Femur (tissue), 1 donor: ENCODE measurements at places on chromosomes 12 and 14.

DNA sequence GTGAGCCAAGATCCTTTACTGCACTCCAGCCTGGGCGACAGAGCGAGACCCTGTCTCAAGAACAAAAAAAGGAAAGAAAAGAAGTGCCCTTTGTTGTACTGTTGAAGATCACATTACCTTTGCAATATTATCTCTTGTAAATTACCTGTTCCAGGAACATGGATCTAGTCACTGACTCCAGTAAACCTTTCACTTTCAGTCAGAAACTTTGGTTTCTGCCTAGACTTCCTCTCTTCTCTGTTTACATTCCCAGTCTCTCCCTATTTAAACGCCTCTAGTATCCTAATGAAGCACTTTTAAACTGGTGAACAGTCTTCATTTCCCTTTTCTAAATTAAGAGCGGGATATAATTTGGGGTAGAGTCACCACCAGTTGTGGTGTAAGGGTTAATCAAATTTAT, 12.8 kb downstream of the CHPT1 start:
- no peak for DNase-seq

- no peak for DNase-seq
Measured at GRCh38 chr12:94053676-94054075, 94.7 kb upstream of the PLXNC1 start.

- no peak for DNase-seq
Measured at GRCh38 chr12:113333877-113334785, 778 bp downstream of the SLC8B1 start.

- peak; percentile 78 for DNase-seq
Measured at GRCh38 chr12:128994856-128995255, 141.6 kb downstream of the GLT1D1 start.

DNA sequence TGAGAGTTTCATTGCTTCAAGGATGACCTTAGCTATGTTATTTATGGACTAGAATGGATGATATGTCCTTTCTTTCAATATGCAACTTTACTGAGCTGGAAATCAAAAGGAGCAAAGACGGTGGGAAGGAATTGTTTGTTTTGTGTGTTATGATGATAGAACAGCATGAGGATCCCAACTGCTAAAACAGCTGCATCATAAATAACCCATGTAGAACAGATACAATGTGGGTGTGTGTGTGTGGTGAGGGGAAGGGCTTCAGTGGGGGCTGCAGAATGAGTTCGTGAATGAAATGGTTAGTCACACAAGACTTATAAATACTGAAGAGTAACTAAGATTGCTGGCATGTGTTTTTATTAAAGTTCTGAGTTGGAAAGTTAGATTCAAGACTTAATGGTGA, 80.1 kb downstream of the DACT1 start:
- no peak for DNase-seq

DNA sequence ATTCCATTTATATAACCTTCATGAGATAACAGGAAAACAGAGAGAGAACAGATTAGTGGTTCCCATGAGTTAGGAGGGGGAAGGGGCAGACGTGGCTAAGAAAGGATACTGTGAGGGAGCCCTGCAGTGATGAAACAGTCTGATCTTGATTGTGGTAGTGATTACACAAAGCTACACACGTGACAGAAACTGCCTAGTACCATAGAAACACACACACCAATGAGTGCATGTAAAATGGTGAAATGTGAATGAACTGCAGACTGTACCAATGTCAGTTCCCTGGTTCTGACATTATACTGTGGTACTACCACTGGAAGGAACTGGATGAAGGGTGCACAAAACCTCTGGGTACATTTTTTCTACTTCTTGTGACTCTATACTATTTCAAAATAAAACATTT, 36.9 kb downstream of the NRDE2 start:
- no peak for DNase-seq

GRCh38 chr12:13277293-13277692, 80.8 kb downstream of the EMP1 start:
- DNase-seq, result no peak

GRCh38 chr12:6230321-6231110, 30.3 kb downstream of the CD9 start:
- DNase-seq, result peak; percentile 83

DNA sequence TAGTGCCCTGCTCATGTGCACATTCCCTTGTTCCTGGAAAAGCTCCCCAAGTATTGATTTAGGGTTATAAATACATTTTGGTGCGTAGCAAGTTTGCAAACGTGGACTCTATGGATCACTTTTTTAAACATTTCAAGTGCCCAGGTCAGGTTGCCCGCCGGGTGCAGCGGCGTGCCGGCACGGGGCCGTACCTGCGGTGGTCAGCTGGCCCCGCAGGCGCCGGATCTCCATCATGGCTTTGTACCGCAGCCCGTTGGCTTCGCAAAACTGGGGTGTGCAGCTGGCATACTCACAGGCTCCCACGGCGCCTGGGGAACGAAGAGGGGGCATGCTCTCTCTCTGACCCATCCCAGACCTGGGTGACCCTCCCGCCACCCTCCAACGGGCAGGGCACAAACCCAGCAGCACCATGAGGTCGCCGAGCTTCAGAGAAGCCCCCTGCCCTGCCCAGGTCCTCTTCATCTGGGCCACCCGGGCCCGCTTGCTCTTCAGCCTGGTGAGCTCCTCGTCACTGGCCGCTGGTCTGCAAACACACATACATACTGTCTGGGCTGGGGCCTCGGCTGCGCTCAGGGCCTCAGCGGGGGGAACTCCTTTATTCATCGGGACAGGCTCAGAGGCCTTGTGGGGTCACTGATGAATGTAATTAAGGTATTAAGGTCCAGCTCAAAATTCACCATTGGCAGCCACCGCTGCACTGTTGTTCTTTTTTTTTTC, 35.1 kb downstream of the DHX37 start:
- DNase-seq, result no peak

DNA sequence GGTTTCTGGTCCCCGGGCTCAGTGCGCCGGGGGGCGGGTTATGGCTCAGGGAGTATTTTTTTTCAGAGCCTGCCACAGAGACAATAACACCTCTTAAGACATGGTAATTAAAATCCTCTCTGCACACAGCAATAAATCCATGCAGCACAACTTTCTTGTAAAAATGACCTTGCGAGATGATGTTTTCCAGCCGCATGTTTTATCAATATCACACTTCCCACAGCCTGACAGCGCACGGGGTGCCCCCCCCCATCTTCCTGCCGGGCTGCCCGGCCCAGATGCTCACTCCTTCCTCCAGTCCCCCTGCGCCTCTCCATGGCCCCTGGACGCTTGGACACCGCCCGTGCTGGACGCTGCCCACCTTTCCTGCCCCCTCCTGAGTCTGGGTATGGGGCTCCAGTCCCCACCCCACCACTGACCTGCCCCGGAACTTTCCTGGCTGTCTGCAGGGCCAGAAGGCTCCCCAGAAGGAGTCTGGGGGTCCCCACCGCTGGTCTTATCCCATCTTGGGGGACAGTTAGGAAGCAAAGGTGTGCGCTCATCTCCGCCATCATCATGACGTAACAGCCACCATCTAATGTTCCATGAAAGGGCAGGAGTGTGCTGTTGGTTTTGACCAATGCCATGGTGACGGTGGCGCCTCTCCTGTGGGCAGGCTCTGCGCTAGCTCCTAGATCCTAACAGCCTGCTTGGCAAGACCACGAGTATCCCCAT, 182.9 kb downstream of the KIF26A start:
- DNase-seq, result peak; percentile 11

GRCh38 chr12:90940872-90941499, 14.0 kb downstream of the CCER1 start:
- no peak for DNase-seq

DNA sequence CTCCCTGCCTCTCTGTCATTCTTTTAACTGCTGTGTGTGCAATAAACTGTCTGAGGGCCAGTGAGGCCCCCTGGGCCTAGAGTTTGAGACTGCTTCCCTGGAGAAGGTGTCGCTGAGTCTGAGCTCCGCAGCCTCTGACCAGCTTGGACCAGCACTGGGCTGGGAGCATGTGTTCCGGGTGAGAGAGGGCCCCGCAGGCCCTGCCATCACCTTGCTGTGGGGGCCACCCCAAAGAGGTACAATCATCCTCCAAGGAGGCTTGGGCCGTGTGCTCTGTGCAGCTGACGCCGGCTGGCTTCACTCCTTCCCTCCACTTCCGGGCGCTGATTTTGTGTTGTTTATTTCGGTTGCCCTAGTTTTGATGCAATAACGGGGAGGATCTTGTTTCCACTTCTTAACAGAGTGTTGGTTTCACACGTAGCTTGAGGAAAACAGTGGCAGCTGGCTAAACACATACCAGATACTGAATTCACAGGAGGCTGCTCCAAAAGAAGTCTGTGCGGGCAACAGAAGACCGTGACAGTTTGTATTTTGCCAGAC, 121.6 kb downstream of the TMEM132C start:
- DNase-seq, result peak; percentile 57

GRCh38 chr12:69097619-69098368, 141.6 kb upstream of the CPSF6 start:
- DNase-seq, result no peak

DNA sequence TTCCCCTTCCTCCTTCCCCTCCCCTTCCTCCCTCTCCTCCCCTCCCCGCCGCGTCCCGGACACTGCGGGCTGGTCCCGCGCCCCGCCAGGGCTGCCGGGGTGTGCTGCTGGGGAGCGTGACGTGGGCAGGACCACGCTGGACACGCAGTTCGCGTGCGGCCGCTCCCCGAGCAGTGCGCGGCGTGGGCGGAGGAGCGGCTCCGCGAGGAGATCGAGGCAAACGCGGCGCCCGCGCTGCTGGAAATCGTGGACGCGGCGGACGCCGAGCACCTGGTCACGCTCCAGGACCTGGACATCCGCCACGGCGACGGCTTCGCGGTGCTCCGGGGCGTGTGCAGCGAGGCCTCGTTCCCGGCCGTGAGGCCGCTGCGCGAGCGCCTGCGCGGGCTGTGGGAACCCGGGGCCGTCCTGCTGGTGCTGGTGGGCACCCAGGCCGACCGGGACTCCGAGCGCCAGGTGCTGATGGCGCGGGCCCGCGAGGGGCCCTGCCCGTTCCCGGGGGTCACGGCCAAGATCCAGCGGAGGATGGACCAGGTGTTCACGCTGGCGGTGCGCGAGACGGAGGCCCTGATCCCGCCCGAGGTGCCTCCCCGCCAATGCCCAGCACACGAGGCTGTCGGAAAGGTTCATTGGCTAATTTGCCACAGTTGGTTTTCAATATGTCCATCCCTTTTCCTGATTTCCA, 84.3 kb downstream of the TNFAIP2 start:
- peak; percentile 70 for DNase-seq

- DNase-seq, result no peak
Measured at GRCh38 chr12:113436586-113436985, 14.4 kb downstream of the SDSL start.

DNA sequence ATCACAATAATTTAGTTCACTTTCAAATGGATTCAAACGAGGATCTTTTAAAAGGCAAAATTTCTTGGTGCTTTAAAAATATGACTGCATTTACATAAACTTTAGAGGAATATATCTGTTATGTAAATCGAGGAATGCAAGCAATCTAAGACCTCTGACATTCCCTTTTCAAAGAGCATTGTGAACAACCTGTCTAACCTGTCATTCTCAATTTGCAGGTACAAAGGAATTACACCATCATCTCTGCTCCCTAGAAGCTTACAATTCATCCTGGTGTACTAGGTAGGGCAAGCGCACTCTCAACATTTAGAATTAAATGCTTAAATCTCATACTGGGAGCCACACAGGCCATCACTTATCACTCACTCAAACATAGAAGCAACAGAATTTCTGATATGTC, 35.6 kb downstream of the BMP4 start:
- no peak for DNase-seq

GRCh38 chr12:24455811-24456210, 493.1 kb downstream of the BCAT1 start:
- no peak for DNase-seq

GRCh38 chr14:51607711-51608110, 44.0 kb upstream of the FRMD6 start:
- peak; percentile 89 for DNase-seq

GRCh38 chr12:113528606-113529293, 57.1 kb upstream of the LHX5 start:
- no peak for DNase-seq

- no peak for DNase-seq
Measured at GRCh38 chr14:78852040-78852439, 681.9 kb downstream of the NRXN3 start.
